ENCODE measurements at places on chromosomes 13 and 19.
A peak's percentile ranks its signal among the peaks of the same experiment; 100 is the strongest.

- no peaks in the 10 kb centered on the region for H3K27me3 ChIP-seq
- no peak overlapping the region for H3K4me3 ChIP-seq
- no peak for DNase-seq
- peak overlapping the region; percentile 4 for H3K27ac ChIP-seq
- peaks cover 79% of the 10 kb centered on the region for H3K4me1 ChIP-seq
Measured at GRCh38 chr19:18840288-18841267, 8.8 kb downstream of the UPF1 start.

DNA sequence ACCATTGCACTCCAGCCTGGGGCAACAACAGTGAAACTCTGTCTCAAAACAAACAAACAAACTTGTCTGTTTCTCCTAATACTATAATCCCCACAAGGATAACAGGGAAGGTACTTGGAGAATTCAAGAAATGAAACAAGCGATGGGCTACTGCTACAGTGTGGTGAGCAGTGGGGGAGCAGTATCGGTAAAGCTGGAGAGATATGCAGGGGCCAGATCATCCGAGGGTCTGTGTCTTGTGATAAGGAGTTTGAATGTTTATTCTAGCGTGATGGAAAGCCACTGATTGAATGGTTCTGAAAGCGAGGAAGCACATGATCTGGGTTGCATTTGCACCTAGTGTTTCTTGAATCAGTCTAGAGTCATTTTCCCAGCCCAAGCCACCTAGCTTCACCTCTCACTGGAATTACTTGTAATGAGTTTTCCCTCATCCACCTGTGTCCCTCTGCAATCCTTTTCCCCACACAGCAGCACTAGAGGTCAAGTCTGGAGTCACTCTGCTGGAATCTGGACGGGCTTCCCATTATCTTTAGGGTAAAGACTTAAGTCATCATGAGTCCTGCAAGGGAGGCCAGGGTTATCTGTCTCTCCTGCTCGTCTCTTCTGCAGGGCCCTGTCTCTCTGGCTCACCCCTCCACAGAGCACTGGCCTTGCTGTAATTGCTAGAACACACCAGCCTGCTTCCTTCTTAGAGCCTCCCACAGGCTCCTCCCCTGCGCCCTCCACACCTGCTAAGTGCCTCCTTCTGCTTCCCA, 162.3 kb downstream of the KLF5 start:
- no peak overlapping the region for H3K4me3 ChIP-seq
- H3K36me3 ChIP-seq, result no peaks in the 10 kb centered on the region
- H3K27ac ChIP-seq, result no peak overlapping the region
- H3K27me3 ChIP-seq, result no peaks in the 10 kb centered on the region
- H3K4me1 ChIP-seq, result peaks cover 18% of the 10 kb centered on the region

DNA sequence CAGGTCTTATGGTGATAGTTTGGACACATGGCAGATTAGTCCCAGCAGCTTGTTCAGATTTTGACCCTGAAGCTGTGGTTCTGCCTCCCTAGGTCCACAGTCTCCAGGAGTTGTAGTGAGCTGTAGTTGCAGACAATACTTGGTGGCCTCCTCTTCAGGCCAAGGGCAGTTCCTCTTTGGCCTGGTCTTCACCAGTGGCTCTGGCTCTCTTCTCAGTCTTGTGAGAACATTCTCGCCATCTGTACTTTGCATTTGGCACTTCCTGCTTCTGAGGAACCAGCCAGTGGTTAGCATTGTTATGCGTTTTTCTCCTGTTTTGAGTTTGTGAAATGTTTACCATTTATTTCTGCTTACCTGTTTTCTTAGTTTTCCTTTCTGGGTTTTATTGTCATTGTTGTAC, 40.7 kb downstream of the PCCA start:
- DNase-seq, result no peak
- H3K4me3 ChIP-seq, result no peak overlapping the region

DNA sequence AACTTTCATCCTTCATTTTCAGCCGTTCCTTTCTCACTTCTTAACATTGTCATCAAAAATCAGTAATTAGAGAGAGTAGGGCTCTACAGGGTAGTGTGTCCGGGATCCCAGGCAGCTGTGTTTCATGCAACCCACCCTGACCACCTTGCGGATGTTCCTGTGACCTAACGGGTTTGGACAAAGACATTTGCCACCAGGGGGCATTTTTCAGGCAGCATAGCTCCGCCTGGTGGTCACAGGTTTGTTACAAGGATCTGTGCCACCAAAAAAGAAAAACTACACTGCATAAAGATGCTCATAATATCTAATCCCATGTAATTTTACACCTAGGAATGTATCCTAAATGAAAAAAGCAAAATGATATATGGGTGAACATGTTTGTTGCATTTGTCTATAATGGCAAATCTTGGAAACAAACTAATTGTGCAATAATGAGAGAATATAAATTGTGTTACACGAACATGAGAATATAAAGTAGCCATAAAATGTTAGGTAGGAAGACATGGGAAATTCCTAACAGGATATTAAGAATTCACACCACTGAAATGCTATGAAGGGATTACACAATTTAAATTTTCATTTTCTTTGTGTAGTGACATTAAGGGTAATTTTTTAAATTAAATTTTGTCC, 123.0 kb downstream of the SLC7A1 start:
- H3K4me1 ChIP-seq, result no peaks in the 10 kb centered on the region
- no peak overlapping the region for H3K27ac ChIP-seq
- no peak overlapping the region for H3K4me3 ChIP-seq
- H3K36me3 ChIP-seq, result no peaks in the 10 kb centered on the region
- peaks cover 2% of the 10 kb centered on the region for H3K27me3 ChIP-seq

GRCh38 chr19:46950526-46951170, 69.0 kb upstream of the NPAS1 start:
- no peak for DNase-seq
- H3K4me3 ChIP-seq, result no peak overlapping the region
- H3K27me3 ChIP-seq, result no peaks in the 10 kb centered on the region
- peaks cover 50% of the 10 kb centered on the region for H3K4me1 ChIP-seq
- H3K36me3 ChIP-seq, result peaks cover 7% of the 10 kb centered on the region

DNA sequence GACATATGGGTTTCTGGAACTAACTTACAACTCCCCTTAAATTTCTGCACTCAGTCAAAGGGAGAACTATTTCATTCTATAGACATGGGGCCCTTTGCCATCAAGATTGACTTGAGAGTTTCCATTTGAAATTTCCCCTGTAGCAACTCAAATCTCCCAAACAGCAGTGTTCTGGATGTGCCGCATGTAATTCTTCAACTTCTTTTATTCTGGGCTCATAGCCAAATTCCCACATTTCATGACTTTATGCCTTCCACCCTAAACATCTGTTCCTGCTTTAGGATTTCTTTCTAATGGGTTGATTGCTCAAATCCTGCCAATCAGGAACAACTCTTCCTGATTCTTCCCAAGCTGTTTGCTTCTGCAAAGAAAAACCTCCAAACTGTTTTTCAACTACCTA, 336.0 kb downstream of the TBC1D4 start:
- no peak overlapping the region for H3K27ac ChIP-seq
- DNase-seq, result no peak
- H3K4me3 ChIP-seq, result no peak overlapping the region
- H3K27me3 ChIP-seq, result peaks cover 7% of the 10 kb centered on the region

GRCh38 chr19:51460164-51460992, 2.1 kb upstream of the SIGLEC8 start:
- no peak overlapping the region for H3K4me3 ChIP-seq
- peaks cover 47% of the 10 kb centered on the region for H3K27me3 ChIP-seq
- no peaks in the 10 kb centered on the region for H3K36me3 ChIP-seq
- DNase-seq, result no peak
- peaks cover 17% of the 10 kb centered on the region for H3K4me1 ChIP-seq

- H3K27me3 ChIP-seq, result no peaks in the 10 kb centered on the region
- H3K4me1 ChIP-seq, result no peaks in the 10 kb centered on the region
- no peak for DNase-seq
- no peak overlapping the region for H3K27ac ChIP-seq
Measured at GRCh38 chr19:55930996-55931515, 1.1 kb downstream of the NLRP13 start.

- no peak for DNase-seq
- H3K36me3 ChIP-seq, result peaks cover 30% of the 10 kb centered on the region
- H3K4me3 ChIP-seq, result no peak overlapping the region
- H3K4me1 ChIP-seq, result peaks cover 14% of the 10 kb centered on the region
- no peaks in the 10 kb centered on the region for H3K27me3 ChIP-seq
- no peak overlapping the region for H3K27ac ChIP-seq
Measured at GRCh38 chr13:45353895-45354294, 12.9 kb upstream of the TPT1 start.

DNA sequence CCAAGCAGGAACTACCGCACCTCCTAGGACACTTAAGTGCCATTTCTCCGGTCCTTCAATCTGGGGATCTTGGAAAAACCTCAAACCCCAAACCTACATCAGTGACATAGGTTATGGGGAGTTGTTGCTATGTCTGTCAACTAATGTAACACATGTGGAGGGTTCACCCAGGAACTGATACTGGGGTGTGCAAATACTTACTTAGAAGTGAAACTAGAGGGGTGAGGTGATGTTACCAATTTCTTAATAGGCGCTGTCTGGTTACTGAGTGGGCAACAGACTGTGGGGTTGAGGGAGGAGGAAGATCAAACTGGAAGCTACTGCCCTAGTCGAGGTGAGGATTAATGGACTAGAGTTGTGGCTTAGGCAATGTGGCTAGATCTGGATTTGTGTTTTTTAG, 1.9 kb downstream of the ZNF586 start:
- no peak for DNase-seq
- H3K36me3 ChIP-seq, result peaks cover 69% of the 10 kb centered on the region
- H3K27ac ChIP-seq, result peak overlapping the region; percentile 60
- peak overlapping the region; percentile 89 for H3K4me3 ChIP-seq
- no peaks in the 10 kb centered on the region for H3K27me3 ChIP-seq

DNA sequence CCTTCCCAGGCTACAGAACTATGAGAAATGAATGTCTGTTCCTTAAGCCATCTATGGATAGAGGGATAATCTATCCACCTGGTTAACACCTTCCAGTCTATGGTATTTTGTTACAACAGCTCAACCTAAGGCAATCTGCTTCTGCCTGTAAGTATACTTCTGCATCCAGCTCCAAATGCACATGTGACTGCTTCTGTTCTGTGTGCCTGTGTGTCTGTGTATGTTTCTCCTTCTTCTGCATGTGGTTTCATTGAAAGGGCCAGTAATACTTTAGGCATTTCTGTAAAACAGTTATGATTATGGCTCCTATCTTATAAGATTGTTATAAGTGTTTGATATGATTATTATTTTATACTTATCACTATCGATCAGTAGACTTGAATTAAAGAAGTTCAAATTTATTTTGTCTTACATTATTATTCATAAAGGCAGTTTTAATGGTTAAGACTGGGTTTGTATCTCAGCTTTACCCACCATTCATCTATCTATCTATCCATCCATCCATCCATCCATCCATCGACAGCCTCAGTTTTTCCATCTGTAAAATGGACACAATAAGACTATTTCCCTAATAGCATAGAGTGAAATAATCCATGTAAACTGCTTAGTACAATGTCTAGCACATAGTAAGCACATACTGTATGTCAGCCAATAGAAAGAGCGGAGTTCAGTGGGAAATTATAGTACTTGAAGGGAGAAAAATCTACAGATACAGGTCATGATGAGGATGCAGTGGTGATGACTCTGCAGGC, 37.5 kb upstream of the TM9SF2 start:
- peak overlapping the region; percentile 92 for H3K27ac ChIP-seq
- H3K27me3 ChIP-seq, result no peaks in the 10 kb centered on the region
- peaks cover 24% of the 10 kb centered on the region for H3K4me1 ChIP-seq
- no peak for DNase-seq

DNA sequence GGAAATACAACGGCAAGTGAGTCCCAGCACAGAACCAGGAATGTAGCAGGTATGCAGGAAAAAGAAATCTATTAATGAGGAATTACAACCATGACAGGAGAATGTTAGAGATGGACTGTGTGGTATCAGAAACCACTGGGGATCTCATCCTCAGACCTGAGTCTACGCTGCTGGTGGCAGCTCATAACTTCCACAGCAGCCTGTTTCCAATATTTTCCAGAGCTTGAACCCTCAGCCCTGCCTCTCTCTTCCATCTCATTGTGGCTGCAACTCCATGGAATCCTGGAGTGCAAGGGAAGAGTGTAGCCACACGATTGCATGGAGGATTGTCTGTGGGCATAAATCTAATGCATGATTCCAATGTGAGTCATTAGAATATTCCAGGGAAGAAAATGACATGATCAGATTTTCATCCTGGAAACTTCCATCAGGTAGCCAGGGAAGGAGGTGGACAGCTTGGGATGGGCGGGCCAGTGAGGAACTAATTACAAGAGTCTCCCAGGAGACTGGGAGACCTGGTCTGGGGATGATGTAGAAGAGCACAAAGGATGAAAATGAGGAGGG, 14.9 kb downstream of the PLA2G4C start:
- H3K27me3 ChIP-seq, result no peaks in the 10 kb centered on the region
- peaks cover 2% of the 10 kb centered on the region for H3K4me1 ChIP-seq
- no peak overlapping the region for H3K4me3 ChIP-seq
- peaks cover 9% of the 10 kb centered on the region for H3K36me3 ChIP-seq

- DNase-seq, result no peak
- no peak overlapping the region for H3K4me3 ChIP-seq
- no peak overlapping the region for H3K27ac ChIP-seq
- H3K27me3 ChIP-seq, result no peaks in the 10 kb centered on the region
- peaks cover 24% of the 10 kb centered on the region for H3K4me1 ChIP-seq
Measured at GRCh38 chr19:4985551-4985991, 16.7 kb downstream of the KDM4B start.

DNA sequence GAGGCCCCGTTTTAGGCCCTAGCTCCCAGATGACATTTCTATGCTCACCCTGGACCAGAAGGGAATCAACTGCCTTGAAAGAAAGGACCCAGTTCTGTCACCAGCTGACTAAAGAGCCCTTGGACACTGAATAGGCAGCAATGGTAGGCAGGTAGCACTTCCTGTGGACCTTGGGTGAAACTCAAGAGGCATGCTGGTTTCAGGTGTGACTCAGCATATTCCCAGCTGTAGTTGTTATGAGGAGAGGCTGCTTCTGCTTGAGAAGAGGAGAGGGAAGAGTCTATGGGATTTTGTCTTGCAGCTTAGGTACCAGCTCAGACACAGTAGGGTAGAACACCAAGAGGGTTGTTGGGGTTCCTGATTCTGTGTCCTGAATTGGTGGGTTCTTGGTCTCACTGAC, 37.9 kb upstream of the HTR2A start:
- no peak overlapping the region for H3K27ac ChIP-seq
- H3K4me1 ChIP-seq, result no peaks in the 10 kb centered on the region
- no peaks in the 10 kb centered on the region for H3K36me3 ChIP-seq
- peaks cover 13% of the 10 kb centered on the region for H3K27me3 ChIP-seq

DNA sequence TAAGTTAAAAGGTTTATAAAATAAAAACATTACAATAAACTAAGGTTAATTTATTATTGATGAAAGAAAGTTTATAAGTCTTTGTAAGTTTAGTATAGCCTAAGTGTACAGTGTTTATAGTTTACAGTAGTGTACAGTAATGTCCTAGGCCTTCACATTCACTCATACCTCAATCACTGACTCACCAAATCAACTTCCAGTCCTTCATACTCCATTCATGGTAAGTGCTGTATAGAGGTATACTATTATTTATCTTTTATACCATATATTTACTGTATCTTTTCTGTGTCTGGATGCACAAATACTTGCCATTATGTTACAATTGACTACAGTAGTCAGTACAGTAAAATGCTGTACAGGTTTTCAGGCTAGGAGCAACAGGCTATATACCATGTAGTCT, 490.0 kb downstream of the GPC6 start:
- H3K27ac ChIP-seq, result no peak overlapping the region
- no peaks in the 10 kb centered on the region for H3K27me3 ChIP-seq
- no peaks in the 10 kb centered on the region for H3K36me3 ChIP-seq
- DNase-seq, result no peak
- no peak overlapping the region for H3K4me3 ChIP-seq
